ENCODE measurements at places on chromosomes 1 and 21. TPM values are rescaled to one million over a fixed set of nuclear protein-coding genes. Genes with fewer than 3 reads are reported as not detected.

Gene OR2AJ1
- total RNA-seq, result not detected

Gene KLF17
- not detected for total RNA-seq

Gene FLAD1
- total RNA-seq, result 35.1 TPM

Gene HFM1
- total RNA-seq, result not detected

Gene ASCL5
- not detected for total RNA-seq

Gene BNIPL
- 1.2 TPM for total RNA-seq

Gene TMCO2
- total RNA-seq, result not detected

Gene ASTN1
- not detected for total RNA-seq

Gene NEGR1
- not detected for total RNA-seq

Gene CSF3R
- total RNA-seq, result 0.43 TPM

Gene BATF3
- total RNA-seq, result 56.5 TPM

Gene KIF26B
- not detected for total RNA-seq

Gene KLHL20
- total RNA-seq, result 17.7 TPM

Gene PGLYRP4
- total RNA-seq, result not detected

Data from activated CD4-positive, alpha-beta memory T cell treated with anti-CD3 and anti-CD28 coated beads, Interleukin-2, amount 10 ng/mL, durations not matched to agents 7 days and 5 days (primary cell).